ENCODE measurements at places on chromosomes 11 and 22.

- DNase-seq: no peak
These were observed 78.3 kb downstream of the CTTN start for GRCh38 chr11:70476669-70477068.

GRCh38 chr11:69479591-69480271 is 1.7 kb upstream of the LINC01488 start:
- no peak for DNase-seq

GRCh38 chr22:21014726-21015465 is at the start of gene P2RX6:
Gene P2RX6 (plus strand): TSS chr22:21015165. CDS start chr22:21015175, 10 bp downstream.
- DNase-seq: peak; percentile 60

GRCh38 chr22:49525801-49526535 is 301.7 kb downstream of the BRD1 start:
- DNase-seq: no peak

- DNase-seq: no peak
These were observed 23.6 kb upstream of the PDE2A start for GRCh38 chr11:72697814-72698213.

DNA sequence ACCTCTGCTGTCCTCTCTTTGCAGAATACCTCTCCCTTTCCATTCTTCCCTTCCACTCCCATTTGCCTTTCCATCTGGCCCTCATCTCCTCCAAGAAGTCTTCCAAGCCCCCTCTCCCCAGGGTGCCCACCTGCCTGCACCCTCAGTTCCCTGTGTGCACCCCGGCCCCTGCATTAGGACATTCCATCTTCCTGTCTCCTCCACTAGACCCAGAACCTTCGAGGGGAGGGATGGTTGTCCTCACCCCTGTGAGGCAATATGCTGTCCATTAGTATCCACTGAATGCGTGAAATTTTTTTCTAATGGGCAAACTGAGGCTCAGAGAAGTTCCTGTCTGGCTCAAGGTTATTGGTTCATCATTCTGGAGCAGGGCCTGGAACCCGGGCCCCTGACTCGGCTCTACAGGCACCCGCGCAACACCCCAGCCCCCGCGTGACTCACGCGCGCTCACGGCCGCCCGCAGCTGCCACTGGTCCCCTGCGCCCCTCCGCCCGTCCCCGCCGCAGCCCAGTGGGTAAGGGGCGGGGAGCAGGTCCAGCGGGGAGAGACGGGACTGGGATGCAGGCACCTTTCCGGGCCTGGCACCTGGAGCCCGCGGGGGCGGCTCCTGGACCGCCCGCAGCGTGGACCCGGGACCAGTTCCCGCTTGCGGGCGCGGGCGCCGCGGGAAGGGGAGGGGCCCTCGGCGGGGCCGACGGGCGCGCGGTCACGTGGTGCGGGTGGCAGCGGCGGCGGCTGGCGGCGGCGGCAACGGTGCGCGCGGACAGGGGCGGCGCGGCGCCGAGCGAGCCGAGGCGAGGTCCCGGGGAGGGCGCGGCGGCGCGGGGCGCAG is 7.0 kb downstream of the SEPTIN3 start:
- DNase-seq: peak; percentile 13

GRCh38 chr11:103851166-103851651 is 185.2 kb upstream of the DDI1 start:
- no peak for DNase-seq

- DNase-seq: no peak
These were observed 13.7 kb downstream of the SAA4 start for GRCh38 chr11:18222814-18223421.

GRCh38 chr11:64457416-64458010 is 98.6 kb downstream of the RPS6KA4 start:
- no peak for DNase-seq

DNA sequence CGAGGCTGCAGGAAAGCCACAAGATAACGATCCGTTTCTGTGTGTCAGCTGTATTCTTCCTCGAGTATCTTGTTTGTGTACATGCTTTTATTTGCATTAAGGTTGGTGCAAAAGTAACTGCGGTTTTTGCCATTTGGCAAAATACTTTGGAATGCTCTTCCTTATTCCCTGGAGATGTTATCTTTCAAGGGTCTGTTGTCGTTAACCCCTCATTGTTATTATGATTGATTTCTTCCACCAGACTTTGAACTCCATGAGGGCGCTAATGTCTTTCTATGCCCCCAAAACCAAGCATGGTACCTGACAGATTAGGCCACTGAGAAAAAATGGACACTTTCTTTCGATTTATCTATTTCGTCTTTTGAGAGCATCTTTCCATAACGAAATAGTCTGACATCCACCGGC is 563 bp upstream of the PSMA1 start:
- DNase-seq: no peak

DNA sequence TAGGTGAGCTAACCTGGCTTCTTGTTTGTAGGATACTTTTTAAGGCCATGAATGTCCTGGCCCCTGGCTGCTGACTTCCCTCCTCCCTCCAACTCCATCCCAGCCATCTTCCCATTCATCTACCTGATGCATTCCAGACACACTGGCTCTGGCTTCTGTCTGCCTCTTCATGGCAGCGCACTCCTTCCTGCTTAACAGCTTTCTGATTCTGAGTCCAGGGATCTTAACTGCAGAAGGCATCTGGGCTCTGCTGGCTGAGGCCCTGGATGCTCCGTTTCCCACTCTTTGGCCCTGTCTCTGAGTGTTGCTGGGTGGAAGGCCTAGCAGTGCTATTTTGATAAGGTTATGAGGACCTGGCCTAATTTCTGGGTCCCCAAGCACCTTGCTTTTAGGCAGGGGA is 1.8 kb upstream of the THY1 start:
- DNase-seq: no peak

DNA sequence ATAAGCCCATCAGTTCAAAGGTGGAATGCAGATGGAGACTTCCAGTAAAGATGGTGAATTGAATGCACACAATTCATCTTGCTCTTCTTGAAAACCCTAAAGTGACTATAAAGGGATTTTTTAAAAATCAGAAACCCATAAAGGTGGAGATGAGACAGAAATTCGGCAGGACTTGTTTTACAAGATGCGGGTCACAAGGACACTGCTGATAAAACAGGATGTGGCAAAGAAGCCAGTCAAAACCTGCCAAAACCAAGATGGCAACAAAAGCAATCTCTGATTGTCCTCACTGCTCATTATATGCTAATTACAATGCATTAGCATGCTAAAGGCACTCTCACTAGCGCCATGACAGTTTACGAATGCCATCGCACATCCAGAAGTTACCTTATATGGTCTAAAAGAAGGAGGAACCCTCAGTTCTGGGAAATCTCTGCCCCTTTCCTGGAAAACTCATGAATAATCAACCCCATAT is 137.1 kb downstream of the NECTIN1 start:
- DNase-seq: no peak

- DNase-seq: no peak
These were observed 6.8 kb upstream of the P2RY6 start for GRCh38 chr11:73265278-73265810.

DNA sequence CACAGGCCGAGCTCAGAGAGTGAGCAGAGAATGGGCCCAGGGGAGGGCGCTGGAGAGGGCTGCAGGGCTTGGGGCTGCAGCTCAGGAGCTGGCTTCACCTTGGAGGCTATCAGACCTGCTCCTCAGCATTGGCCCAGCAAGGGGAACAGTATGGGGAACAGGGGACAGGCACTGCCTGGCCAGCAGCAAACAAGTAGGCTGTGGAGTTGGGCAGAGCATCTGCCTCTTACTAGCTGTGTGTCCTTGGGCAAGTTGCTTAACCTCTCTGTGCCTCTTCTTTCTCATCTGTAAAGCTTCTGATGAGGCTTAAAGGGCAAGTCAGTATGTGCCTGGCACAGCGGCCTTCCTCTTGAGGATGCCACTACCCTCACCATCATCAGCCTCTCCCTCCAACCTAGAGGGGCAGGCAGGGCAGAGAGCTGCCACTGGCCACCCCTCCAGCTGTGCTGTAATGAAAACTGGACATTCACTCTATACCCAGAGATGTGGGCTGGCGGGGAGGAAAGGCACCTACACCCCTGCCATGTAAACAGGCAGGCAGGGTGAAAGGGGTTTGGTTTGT is 7.5 kb upstream of the CDKN1C start:
- no peak for DNase-seq

DNA sequence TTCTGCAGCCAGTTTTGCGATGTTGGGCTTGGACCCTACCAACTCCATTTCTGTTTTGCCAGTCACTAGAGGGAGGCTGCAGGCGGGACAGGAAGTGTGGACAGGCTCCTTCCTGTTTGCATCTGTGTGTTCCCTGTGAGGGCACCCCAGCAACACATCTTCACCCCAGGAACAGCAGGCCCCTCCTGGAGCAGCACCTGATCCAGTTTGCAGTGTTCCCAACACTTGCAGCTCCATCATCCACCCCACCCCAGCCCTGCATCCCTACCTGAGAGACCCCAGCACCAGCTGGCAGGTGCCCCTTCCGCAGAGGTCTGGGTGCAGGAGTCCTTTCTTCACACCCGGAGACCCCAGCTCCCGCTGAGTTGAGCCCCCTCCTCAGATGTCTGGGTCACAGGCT is 7.4 kb upstream of the VSIG10L2 start:
- DNase-seq: no peak

DNA sequence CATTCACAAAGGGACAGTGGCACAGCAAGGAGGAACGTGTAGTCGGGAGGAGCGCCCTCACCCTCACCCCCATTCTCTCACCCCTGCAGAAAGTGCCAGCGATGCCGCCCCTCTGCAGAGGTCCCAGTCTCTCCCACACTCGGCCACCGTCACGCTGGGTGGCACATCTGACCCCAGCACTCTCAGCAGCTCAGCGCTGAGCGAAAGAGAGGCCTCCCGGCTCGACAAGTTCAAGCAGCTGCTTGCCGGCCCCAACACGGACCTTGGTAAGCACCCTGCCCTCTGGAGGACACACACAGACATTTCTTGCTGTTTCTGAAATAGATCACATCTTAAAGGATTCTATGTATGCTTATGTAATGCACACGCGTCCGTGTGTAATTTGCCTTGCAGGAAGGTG is 34.9 kb downstream of the TBC1D22A start:
- DNase-seq: no peak

- peak; percentile 5 for DNase-seq
These were observed 26.7 kb downstream of the RRP8 start for GRCh38 chr11:6576471-6577373.

DNA sequence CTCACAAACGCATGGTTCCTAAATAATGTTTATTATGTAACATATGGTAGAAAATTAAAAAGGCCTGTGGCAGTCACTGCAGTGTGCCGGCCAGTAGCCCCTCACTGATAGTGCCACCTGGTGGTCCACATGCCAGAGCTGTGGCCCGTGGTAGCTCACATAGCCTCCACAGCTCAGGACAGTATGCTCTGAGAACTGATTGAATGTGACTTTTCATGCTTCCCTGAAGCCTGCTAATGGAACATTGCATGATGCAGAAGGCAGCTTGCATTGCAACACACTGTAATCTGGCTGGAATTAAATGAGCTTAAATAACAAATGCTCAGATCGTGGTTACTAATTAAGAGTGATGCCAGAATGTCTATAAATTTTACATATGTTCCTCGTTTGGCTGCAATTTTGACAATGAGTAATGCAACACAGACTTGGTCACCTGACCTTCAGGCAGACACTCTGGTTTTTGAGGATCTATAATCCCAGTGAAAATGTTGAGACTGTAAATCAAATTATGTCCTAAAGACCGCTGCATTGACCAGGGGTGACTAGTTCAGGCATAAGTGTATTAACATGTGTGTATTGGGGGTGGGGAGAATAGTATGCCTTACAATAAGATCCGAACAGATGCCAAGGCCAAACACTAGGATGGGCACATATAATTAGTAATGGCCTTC is 566.4 kb downstream of the METTL15 start:
- DNase-seq: no peak

GRCh38 chr11:75931124-75931523 is 116.1 kb downstream of the UVRAG start:
- no peak for DNase-seq

DNA sequence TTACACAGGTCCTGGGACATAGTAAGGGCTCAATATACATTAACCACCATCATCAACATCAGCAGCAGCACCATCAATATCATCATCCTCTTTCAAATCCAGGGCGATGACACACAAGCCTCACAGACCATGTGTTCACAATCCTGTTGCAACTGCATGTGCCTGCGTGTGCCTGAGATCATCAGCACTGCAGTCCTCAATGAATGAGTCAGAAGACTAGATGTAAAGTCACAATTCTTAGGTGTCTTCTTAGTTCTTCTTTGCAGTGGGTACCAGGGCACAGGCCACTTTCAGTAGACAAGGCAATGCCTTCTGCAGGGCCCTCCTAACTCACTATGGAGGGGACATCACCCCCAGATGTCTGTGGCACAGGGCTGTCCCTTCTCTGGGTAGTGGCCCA is 111.1 kb downstream of the MYO18B start:
- DNase-seq: no peak

DNA sequence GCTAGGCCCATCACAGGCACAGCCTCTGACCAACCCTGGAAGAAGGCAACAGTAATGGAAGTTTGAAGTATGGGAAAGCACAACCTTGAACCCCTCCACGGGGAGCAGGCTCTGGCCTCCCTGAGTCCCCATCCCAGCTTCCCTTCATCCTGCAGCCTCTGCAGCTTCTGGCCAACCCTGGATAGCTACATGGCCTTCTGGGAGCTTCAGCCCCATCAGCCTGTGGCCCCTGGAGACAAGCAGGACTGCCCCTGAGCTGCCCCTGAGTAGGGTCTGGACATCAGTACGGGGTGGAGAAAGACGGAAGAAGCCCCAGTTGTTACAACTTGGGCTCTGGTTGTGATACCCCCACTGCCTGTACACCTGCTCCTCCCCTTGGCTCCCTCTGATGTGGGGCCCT is 113.8 kb upstream of the CD82 start:
- no peak for DNase-seq

DNA sequence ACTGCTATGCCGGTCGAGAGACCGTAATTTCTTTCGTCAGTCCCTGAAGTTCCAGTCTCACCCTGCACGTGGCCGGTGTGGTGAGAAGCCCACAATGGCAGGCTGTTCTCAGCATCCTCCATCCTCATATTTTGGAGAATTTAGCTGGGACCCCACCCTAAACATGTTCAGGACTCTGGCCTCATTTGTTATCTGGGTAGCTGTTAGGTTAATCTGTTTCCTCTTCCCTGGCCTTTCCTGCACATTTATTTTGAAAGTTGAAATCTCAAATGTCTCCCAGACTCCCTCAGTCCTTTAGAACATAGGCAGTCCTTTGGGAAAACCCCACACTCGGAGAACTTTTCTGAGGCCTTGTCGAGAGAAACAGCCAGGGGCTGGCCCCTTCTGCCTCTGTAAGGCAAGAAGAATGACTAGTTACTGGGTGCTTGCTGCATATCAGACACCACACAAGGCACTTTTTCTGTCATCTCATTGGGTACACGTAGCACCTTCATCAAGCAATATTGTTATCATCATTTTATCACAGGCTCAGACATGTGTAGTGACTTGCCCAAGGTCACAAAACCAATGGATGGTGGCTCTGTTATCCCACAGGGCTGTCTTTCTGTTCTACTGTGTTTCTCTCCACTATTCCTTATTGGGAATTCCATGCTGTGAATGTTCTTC is 109.3 kb upstream of the CRYBB3 start:
- no peak for DNase-seq

GRCh38 chr11:7591987-7592386 is 78.2 kb downstream of the PPFIBP2 start:
- no peak for DNase-seq

GRCh38 chr11:77442394-77443053 is 31.4 kb downstream of the PAK1 start:
- no peak for DNase-seq

- DNase-seq: no peak
These were observed 204.8 kb downstream of the SWAP70 start for GRCh38 chr11:9868641-9869040.

All from SHP77 (cell line).